ENCODE measurements at places on chromosomes 11 and 22. TPM values are rescaled to one million over a fixed set of nuclear protein-coding genes. Genes with fewer than 3 reads are reported as not detected.

The NUCB2 gene
- total RNA-seq, result 210 TPM

The EIF3D gene
- 213 TPM for total RNA-seq

The KLHL35 gene
- 0.70 TPM for total RNA-seq

The CASP1 gene
- total RNA-seq, result 52.8 TPM

The OR4C5 gene
- total RNA-seq, result not detected

The ASCL2 gene
- total RNA-seq, result 0.11 TPM

The FGF3 gene
- total RNA-seq, result not detected

The GUCY1A2 gene
- 0.05 TPM for total RNA-seq

The BDNF gene
- not detected for total RNA-seq

The GRK3 gene
- 45.0 TPM for total RNA-seq

The SLN gene
- not detected for total RNA-seq

The CFAP300 gene
- total RNA-seq, result not detected

The OR10D3 gene
- total RNA-seq, result not detected

The PANX2 gene
- total RNA-seq, result 0.30 TPM

The C11orf16 gene
- not detected for total RNA-seq

The GALNT18 gene
- 1.3 TPM for total RNA-seq

The MMP10 gene
- not detected for total RNA-seq

The OSM gene
- total RNA-seq, result 237 TPM

The MRGPRX3 gene
- not detected for total RNA-seq

The CCDC89 gene
- total RNA-seq, result 0.43 TPM

The CHRNA10 gene
- total RNA-seq, result 3.7 TPM

The POTEH gene
- not detected for total RNA-seq

The BTG4 gene
- total RNA-seq, result not detected

The KRTAP5-7 gene
- 0.25 TPM for total RNA-seq

The RBMXL2 gene
- total RNA-seq, result not detected

The APOBEC3C gene
- 97.9 TPM for total RNA-seq

The KCNA4 gene
- not detected for total RNA-seq

The GAS2 gene
- total RNA-seq, result 2.0 TPM

The THYN1 gene
- 60.7 TPM for total RNA-seq

The KCNJ11 gene
- 1.5 TPM for total RNA-seq

The APOL2 gene
- 89.9 TPM for total RNA-seq

The SFI1 gene
- total RNA-seq, result 169 TPM

The ANKK1 gene
- 0.14 TPM for total RNA-seq

The ZNRF3 gene
- total RNA-seq, result 0.82 TPM

The TSGA10IP gene
- not detected for total RNA-seq

The RHOD gene
- not detected for total RNA-seq

The KDM4D gene
- total RNA-seq, result 0.39 TPM

All from T-helper 2 cell treated with Interferon-gamma antibody and Interleukin-4, amounts not matched to agents 100 ng/mL and 5 ng/mL, for 36 hours (primary cell).